Activated CD8-positive, alpha-beta memory T cell treated with anti-CD3 and anti-CD28 coated beads for 48 hours (primary cell): ENCODE measurements at places on chromosomes 6 and 20.

DNA sequence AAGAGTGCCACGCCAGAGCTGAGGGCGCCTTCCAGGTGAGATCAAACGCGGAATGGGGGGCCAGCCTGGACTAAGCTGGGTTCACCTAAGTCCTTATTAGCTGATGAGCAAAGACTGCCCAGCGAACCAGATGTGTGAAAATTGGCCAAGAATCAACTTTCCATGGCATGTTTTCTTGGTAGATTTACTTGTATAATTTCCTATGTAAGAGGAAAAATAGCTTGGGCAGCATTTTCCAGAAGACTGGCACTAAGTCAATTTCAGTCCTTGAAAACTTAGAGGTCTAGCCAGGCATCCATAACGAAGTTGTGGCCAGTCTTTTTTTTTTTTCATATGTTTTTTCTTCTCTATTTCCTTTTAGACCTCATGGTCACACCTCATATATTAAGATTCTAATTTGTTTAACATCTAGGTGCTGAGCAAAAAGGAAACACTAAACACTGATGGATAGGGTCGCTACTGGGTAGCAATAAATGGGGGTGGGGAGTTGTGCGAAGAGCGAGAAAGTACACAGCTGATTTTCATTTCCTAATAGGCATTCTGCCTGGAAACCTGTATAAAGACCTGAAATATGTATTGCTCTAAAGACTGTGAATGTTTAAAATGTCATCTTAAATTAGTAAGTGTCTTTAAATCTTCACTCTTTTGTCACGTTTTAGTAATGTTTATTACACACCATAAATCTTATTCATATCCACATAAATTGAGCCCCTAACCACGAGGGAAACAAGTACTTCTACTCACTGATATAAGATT is 188.8 kb downstream of the CD83 start:
- no peak for DNase-seq

DNA sequence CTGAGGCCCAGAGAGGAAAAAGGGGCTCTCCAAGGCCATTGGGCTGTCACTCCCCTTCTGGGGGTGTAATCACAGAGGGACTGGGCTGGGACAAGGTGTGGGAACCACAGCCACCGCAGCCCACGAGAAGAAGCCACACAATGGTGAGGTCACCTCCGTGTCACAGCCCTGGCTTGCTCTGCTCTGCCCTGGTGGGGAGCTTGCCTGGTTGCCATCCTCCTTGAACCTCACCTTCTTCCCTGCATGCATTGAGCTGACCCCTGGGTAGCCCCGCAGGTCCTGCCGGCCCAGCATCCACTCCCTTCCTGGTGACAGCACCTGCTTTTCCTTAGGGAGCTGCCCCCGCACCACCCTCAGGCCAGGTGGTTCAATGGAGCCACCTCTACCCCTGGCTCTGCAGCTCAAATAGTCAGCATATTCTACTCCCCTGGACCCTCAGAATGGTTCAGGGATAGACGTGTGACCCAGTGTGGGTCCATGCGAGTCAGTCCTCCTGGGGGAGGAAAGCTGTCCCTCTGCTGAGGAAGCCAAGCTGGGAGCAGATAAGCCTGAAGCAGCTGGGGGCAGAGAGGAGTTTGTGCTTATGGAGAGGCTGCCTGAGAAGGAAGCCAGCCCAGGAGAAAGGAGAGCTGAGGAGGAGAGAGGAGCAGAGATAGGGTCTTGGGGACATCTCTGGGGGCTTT is 21.3 kb downstream of the RBM38 start:
- DNase-seq, result no peak

GRCh38 chr6:75893776-75894152 is 144.7 kb downstream of the MYO6 start:
- DNase-seq, result no peak

GRCh38 chr20:45291526-45291925 is 15.1 kb upstream of the RBPJL start:
- no peak for DNase-seq

- no peak for DNase-seq
Measured at GRCh38 chr6:48798296-48798695, 664.8 kb downstream of the MMUT start.

DNA sequence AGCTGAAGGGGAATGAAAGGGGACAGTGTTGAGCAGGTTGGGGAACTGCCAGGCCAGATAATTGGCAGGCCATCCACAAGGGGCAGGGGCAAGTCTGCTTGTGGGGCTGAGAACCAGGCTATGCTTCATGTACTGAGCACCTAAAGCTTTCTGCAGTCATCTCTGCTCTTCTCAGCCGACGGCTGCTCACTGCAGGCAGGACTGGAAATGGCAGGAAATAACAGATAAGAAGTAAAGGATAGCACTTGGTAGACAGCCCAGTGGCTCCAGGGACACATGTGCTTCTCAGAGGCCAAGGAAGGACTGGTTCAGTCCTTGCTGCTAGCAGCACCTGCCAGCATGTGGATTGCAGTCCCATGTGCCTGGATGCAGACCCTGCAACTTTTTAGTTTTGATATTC is 89.8 kb downstream of the CD164 start:
- no peak for DNase-seq

DNA sequence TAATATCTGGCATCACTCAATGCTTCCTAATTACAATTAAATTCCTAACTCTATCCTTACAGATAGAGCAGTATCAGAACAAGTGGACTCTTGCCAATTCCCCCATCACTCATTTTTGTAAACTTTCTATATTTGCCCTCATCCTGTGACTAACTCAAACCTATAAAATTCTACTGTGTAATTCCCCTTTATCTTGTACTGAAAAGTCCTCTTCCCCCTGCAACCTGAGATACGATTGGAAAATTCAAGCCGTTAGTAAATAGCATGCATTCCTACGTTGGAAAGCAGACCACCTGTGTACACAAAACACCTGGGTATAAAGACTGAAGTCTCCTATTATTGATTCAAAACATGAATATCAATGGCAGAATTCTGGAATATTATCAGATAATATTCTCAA is 70.4 kb upstream of the KCNQ5 start:
- no peak for DNase-seq

GRCh38 chr6:46918806-46919205 is 2.9 kb downstream of the ADGRF5 start:
- DNase-seq, result no peak

GRCh38 chr6:163354761-163355425 is 59.6 kb upstream of the QKI start:
- no peak for DNase-seq

- no peak for DNase-seq
Measured at GRCh38 chr6:25279748-25280343, 672 bp downstream of the CARMIL1 start.

DNA sequence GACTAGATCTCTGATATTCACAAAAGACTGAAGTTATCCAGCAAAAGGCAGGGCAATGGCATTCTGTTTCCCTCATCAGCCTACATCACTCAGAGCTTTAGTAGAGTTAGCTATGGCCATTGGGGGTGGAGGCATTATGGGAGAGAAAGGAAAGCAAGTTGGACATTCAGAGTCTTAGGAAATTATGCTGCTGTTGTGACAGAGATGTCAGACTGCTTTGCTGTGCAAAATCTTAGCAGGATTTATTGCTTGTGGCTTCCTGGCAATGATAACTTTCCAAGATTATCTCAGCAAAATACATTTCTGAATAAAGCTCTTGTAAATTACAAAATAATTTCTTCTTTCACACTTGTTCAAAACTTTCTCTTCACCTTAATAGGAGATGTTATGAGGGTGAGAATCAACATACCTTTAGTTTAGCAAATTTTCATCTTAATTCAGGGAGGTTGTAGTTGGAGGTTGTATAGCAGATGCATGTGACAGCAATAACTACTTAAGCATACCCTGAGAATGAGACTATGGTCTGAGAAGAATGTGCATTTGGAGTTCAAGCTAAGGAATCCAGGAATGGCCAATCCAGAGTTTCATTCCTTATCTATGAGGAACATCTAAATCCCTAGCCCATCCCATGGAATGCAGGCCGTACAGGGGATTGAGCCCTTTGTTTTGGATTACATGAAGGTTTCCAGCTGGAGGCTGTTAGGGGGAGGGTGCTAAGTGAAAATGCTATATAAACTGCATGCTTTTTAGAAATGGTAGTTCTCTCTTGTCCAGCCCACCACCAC is 179.8 kb downstream of the HAO1 start:
- DNase-seq, result no peak

GRCh38 chr6:161750686-161751085 is 476.8 kb upstream of the AGPAT4 start:
- DNase-seq, result no peak

- DNase-seq, result no peak
Measured at GRCh38 chr20:6122111-6122872, 538 bp downstream of the FERMT1 start.

- no peak for DNase-seq
Measured at GRCh38 chr20:14518648-14519047, 181.2 kb upstream of the FLRT3 start.

- DNase-seq, result no peak
Measured at GRCh38 chr20:63934271-63935068, 21.7 kb downstream of the UCKL1 start.

DNA sequence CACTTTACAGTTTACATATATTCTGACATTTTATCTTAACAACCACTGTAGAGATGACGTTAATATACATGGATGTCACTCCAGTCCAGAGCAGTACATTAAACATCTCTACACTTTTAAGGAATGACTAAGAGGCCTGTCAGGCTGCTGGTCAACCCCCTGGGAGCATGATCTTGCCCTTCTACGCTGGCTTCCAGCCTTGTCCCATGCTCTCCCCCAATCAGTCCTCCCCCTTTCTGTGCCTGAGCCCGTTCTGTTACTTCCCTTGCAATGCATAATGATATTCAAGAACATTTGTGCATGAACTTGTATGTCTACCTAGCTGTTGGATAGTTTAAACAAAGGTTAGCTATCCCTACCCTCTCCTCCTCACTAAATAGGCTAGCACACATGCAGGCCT is 40.5 kb upstream of the PLCB4 start:
- DNase-seq, result no peak

- no peak for DNase-seq
Measured at GRCh38 chr6:4802312-4802935, 26.2 kb downstream of the CDYL start.

GRCh38 chr6:170000071-170000843 is 248.8 kb downstream of the ERMARD start:
- DNase-seq, result no peak

DNA sequence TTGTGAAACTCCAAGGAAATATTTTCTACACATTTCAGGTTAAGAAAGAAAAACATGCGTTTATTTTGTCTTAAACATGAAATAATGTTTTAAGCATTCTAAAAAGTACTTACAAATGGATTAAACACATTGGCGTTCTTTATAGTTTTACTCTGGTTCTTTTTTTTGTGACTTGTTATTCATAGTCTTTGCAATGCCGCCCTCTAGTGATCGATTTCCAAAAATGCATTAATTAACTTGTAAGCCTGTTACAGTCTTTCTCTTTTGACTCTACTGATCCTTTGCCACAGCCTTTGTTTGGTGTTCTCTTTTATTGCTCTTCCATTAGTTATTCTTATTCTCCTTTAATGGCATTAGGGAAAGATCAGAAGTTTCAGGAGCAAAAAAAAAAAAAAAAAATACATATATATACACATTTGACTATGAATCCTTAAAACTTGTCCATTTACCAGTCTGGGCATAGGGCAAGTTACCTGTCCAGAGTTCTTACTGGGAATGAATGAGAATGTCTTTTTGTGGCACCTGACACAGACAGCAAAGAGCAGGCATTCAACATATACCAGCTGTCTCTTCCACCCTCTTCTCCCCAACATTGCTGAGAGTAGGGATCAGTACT is 59.9 kb downstream of the MACROD2 start:
- no peak for DNase-seq

- DNase-seq, result no peak
Measured at GRCh38 chr6:160523223-160523622, 140.9 kb downstream of the LPA start.

- DNase-seq, result no peak
Measured at GRCh38 chr6:158978757-158979156, 21.2 kb downstream of the RSPH3 start.

DNA sequence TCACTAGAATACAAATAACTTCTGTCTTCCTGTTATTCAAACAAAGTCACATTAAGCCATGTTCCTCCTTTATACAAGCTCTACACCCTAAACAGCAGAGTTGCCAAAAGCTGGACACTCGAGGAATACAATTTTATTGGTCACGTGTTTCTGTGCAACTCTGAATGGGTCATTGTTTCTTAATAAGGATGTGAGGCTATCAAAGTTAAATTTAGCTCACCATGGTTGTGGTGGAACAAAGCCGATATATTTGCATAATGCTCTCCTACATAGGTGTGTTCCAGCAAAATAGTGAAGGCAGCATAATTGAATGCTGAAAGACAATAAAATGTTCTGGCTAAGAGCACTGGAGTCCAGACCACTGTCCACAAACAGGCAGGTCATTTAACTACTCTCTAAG is 36.9 kb upstream of the CD2AP start:
- DNase-seq, result no peak

DNA sequence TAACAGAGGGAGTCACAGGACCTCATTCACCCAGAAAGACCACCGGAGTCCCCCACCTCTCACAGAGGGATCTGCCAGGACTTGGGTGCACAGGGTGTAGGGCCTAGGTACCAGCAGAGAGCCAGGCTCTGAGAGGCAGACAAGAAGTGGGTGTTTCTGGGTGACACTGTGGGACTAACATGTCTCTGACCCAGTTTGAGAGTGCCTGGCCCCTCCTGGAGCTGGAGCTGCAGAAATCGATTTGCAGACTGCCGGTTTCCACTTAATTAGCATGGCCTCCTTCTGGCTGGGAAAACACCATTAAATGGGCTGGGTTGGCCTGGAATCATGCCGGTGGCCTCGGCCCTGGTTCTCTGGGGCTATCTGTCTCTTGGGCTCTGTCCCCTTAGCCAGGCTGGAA is 59.2 kb downstream of the PPP1R16B start:
- DNase-seq, result no peak

DNA sequence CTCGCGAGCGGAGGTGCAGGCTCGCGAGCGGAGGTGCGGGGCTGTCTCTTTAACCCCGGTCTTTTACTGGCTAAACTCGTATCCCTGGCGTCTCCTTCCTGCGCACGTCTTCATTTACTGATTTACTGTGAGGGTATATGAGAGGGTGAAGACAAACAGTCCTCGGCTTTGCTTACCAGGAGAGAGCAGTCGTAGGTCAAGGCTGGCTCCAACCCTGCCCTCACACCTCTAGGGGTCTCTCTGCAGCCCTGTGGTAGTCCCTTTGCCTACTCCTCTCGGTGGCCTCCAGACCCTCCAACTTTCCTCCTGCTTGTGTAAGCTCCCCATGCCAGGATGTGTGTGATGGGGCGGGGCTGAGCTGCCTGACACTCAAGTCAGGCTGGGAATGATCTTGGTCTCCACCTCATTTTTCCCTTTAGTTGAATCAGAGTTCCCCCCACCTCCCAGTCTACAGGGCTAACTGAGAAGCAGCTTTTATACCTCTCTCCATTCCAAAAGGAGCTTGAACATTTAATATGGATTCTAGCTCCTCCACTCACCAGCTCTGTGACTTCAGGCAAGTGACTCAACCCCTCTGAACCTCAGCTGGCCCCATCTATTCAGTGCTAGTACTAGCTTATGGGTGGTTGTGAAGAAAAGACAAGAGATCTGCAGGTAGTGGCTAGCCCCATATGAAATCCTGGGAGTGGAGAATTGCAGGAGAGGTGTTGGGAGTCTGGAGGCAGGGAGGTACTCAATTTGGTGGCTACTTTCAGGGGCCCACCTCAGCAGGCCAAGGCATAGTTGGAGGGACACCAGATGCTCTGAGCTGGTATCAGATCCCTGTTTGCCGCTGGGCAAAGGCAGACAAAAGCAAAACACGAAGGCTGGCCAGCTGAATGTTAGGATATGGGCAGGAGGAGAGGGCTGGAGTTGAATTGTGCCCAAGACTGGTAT is 902 bp downstream of the SLC29A1 start:
- no peak for DNase-seq
